ENCODE measurements at places on chromosomes 2 and 18.

GRCh38 chr2:88696611-88697010, 5.1 kb downstream of the RPIA start:
- no peak for DNase-seq

GRCh38 chr2:69138247-69138772, 125.3 kb downstream of the ANTXR1 start:
- peak; percentile 71 for DNase-seq

- DNase-seq: no peak
These were observed 159.2 kb upstream of the ID2 start for GRCh38 chr2:8522687-8523086.

- DNase-seq: peak; percentile 87
These were observed 874 bp downstream of the CLIP4 start for GRCh38 chr2:29115797-29116781.

DNA sequence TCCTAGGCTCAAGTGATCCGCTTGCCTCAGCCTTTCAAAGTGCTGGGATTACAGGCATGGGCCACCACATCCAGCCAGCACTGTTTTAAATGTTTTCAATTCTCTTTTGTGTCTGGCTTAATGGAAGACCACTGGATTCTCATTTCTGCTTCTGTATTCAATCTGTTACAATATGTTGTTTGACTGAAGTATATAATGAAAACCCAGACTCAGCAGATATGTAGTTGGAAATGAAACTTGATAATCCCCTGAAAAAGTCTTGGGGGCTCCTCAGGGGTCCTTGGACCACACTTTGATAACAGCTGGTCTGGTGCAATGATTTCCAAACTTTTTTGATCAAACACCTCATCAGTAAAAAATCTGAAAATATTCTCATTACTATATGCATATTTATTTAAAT, 132.7 kb downstream of the ATAD2B start:
- no peak for DNase-seq

- peak; percentile 56 for DNase-seq
These were observed 2109.4 kb upstream of the PIK3C3 start for GRCh38 chr18:39845631-39846030.

DNA sequence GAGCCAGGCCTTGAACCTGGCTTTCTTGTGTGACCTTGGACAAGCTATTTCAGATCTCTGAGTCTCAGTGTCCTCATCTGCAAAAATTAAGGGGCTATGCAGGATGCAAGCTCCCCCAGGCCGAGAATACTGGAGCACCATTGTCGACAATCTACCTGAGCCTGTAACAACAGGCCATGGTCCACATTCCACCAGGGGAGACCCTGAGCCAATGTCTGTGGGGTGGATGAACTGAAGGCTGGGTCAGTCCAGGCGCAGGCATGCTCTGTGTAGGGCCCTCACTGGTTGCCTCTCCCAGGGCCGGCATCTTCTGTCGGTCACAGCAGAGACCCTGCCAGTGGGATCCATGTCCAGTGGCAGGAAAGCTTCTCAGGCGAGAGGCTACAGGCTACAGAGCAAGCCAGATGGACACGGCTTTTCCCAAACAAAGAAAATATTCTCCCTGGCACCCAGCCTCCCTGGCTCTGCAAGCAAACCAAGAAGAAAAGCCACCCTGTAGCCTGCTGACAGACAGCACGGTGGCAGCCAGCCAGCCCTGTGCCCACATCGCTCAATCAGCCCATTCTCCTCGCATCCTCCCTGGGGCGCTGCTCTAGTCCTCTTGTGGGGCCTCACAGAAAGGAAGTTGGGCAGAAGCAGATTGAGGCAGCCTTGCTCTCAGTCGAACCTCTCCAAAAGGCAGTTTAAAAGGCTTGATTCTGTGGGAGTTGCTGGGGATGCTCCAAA, 48.7 kb upstream of the FZD7 start:
- peak; percentile 30 for DNase-seq

DNA sequence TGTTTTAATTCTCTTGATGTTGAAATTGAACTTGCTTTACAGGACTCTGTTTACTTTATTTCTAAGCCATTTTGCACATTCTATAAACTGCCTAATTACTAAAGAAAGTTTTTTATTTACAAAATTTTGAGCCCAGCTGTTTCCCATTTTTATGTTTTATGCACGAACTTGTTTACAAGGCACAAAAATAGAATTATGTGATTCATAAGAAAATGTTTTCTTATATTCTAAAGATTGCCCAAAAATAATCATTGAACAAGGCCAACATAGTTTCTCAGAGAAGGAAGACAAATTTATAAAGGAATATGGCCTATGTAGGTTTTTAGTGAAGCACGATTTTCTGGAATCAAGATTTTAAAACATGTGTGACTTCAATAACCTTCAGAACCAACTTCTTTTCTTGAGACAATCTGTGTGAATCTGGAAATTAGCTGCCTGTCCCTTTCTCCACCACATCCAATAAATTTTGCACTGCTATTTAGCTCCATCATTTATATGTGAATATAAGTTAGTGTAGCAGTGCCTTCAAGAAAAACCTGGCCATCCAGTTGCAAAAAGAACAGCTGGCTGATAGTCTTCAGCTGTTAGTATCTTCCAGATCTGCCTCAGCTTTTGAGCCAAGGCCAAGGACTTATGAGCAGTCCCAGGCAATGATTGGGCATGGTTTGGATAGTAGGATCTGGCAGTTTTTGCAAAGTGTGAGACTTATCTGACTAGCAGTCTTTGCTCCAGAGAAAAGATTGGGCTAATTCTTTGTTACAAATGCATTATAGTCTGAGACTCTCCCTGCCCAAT, 253.2 kb upstream of the COL3A1 start:
- no peak for DNase-seq

DNA sequence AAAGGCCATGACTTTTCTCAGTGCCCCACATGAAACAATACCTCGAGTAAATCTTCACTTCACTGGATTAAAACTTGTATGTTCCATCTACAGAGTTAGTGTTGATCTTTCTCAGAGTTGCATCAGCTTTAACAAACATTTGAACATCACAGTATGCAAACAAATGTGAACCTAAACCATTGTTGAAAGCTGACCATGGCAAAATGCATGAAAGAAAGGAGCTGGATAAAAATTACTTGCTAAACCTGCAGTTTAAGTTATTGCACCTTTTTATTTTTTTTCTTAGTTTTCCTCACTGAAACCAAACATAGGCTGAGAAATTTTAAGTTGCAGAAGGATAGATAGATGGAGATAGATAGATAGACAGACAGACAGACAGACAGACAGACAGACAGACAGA, 107.2 kb upstream of the UGP2 start:
- no peak for DNase-seq
